Mesothelial cell of epicardium (in vitro differentiated cells): ENCODE measurements at places on chromosomes 13 and 19.

GRCh38 chr13:100154842-100155416 lies 66.0 kb downstream of the PCCA start:
- DNase-seq: no peak

- no peak for DNase-seq
Observed at GRCh38 chr13:40403509-40404241, 262.8 kb downstream of the FOXO1 start.

- DNase-seq: no peak
Observed at GRCh38 chr13:109494925-109495369, 291.4 kb downstream of the IRS2 start.

DNA sequence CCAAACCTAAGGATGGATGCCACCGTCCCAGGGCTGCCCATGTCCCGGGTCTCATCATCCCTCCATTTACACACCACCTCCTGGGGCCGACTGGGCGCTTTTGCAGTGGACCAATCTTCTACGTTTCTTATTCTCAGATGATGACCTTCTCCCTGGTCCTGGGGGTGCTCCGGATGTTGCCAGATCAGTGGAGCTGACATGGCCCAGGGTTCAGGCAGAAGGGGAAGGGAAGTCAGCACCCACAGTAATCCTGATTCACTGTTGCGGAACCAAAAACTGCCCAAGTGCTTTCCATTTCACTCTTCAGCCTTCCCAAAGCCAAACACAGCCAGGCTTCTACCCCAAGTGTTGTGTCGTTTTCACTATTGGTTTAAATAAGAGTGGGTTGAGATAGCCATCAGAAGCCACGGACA lies 29.8 kb downstream of the RAB20 start:
- DNase-seq: no peak

GRCh38 chr19:43435775-43436174 lies 21.1 kb downstream of the TEX101 start:
- DNase-seq: no peak

GRCh38 chr13:94119360-94119936 lies 360.0 kb downstream of the DCT start:
- DNase-seq: no peak

GRCh38 chr19:1513499-1514294 lies 878 bp upstream of the ADAMTSL5 start:
- DNase-seq: no peak
